Activated CD8-positive, alpha-beta T cell treated with anti-CD3 and anti-CD28 coated beads, Interleukin-2, amount 10 ng/mL, durations not matched to agents 7 days and 5 days (primary cell): ENCODE measurements at places on chromosomes 5 and 9.

GRCh38 chr5:39452846-39453245 lies 28.1 kb upstream of the DAB2 start:
- no peak for DNase-seq
- H3K27me3 ChIP-seq, result peaks cover 21% of the 10 kb centered on the region
- no peaks in the 10 kb centered on the region for H3K36me3 ChIP-seq
- H3K4me3 ChIP-seq, result no peak overlapping the region
- H3K4me1 ChIP-seq, result no peaks in the 10 kb centered on the region
- H3K27ac ChIP-seq, result no peak overlapping the region

GRCh38 chr9:83554278-83554677 lies 16.1 kb upstream of the FRMD3 start:
- no peak for DNase-seq
- H3K4me3 ChIP-seq, result no peak overlapping the region
- H3K27ac ChIP-seq, result no peak overlapping the region
- H3K4me1 ChIP-seq, result no peaks in the 10 kb centered on the region
- H3K27me3 ChIP-seq, result peaks cover 14% of the 10 kb centered on the region
- H3K36me3 ChIP-seq, result no peaks in the 10 kb centered on the region

- no peak overlapping the region for H3K27ac ChIP-seq
- peaks cover 20% of the 10 kb centered on the region for H3K36me3 ChIP-seq
- no peak for DNase-seq
- H3K4me3 ChIP-seq, result no peak overlapping the region
- H3K4me1 ChIP-seq, result peaks cover 8% of the 10 kb centered on the region
Observed at GRCh38 chr9:33109097-33109496, 32.6 kb upstream of the SMU1 start.

DNA sequence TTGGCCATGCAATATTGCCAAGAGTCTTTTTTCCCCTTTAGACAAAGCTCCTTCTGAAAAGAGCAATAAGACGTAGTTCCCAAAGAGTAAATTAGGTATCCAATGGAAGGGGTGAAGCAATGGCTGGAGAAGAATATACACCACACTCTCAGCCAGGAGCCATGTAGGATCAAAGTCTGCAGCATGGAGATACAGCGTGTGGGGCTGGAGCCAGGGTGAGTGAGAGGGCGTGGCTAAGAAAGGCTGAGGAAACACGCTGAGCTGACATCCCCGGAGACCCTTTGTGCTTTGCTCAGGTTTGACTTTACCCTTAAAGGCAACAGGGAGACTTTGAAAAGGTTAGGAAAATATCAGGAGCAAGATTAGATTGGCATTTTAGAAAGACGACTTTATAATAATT lies 87.1 kb upstream of the ELL2 start:
- no peaks in the 10 kb centered on the region for H3K27me3 ChIP-seq
- no peak for DNase-seq
- no peaks in the 10 kb centered on the region for H3K4me1 ChIP-seq
- H3K4me3 ChIP-seq, result no peak overlapping the region
- no peaks in the 10 kb centered on the region for H3K36me3 ChIP-seq
- H3K27ac ChIP-seq, result no peak overlapping the region

GRCh38 chr9:89153232-89154017 lies 25.2 kb downstream of the SHC3 start:
- no peak for DNase-seq
- H3K36me3 ChIP-seq, result no peaks in the 10 kb centered on the region
- H3K27ac ChIP-seq, result no peak overlapping the region
- H3K4me1 ChIP-seq, result peaks cover 15% of the 10 kb centered on the region
- peaks cover 55% of the 10 kb centered on the region for H3K27me3 ChIP-seq
